ENCODE measurements at places on chromosomes 6 and 20. TPM values are rescaled to one million over a fixed set of nuclear protein-coding genes. Genes with fewer than 3 reads are reported as not detected.

DNA sequence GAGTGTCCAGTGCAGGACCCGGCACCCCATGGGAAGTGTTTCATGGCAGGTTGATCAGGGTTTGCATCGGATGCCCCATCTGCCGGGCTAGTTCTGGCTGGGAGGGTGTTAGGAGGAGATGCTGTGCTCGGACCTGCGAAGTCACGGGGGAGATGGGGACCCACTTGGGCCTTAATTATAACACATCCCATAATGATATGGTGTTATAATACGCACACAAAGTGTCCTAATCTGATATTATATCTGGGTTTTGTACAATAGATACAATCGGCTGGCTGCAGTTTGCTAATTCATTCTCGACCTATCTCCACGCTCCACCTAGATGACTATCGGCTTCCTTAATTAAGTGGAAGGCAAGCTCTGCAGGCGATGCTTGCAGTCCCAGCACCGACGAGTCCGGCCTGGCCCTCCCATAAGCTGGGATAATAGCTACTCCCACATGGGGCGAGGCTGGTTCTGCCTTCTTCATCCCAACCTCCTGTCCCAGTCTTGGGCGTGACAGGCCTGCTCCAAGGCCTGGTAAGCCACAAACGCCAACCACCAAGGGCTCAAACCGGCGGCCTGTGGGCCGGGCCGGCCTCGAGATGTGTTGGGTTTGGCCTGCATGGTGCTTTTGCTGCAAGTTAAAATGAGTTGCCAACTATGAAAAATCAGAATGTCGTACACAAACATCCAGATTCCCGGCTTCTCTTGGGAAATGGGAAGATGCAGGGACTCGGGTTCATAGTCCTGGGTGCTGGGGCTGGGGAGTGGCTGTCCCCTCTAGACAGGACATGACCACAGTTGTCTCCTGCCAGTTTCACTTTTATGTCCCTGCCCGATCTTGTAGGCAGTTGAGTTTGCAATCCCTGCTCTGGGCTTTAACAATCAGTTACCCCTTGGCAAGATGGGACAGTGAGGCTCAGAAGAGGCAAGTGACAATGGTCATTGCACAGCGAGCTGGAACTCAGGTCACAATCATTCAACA is 32.7 kb downstream of the CEBPB start:
- no peak for DNase-seq
- H3K4me1 ChIP-seq = peaks cover 24% of the 10 kb centered on the region
- no peaks in the 10 kb centered on the region for H3K36me3 ChIP-seq
- H3K27me3 ChIP-seq = no peaks in the 10 kb centered on the region

- no peaks in the 10 kb centered on the region for H3K36me3 ChIP-seq
- no peak overlapping the region for H3K27ac ChIP-seq
Measured at GRCh38 chr20:24808616-24809015, 140.5 kb upstream of the CST7 start.

DNA sequence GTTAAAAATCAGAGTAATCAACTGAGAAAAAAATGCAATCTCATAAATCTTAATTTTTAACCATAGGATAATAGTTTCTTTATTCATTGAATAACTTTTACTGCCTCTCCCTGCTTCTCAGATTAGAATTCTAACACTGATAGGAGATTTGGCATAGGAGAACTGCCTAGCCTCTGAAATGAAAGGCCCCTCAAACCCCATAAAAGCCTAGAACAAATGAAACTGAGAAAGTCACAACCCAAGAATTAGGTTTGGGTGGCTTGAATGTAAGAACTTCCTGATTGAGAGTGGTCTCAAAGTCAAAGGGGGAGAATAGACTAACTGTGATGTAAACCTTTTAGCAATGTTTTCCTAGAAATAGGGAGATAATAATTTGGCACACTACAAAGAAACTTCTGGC is 52.2 kb downstream of the SAMD5 start:
- H3K36me3 ChIP-seq = no peaks in the 10 kb centered on the region
- H3K27me3 ChIP-seq = no peaks in the 10 kb centered on the region
- DNase-seq = no peak
- peaks cover 2% of the 10 kb centered on the region for H3K4me1 ChIP-seq

DNA sequence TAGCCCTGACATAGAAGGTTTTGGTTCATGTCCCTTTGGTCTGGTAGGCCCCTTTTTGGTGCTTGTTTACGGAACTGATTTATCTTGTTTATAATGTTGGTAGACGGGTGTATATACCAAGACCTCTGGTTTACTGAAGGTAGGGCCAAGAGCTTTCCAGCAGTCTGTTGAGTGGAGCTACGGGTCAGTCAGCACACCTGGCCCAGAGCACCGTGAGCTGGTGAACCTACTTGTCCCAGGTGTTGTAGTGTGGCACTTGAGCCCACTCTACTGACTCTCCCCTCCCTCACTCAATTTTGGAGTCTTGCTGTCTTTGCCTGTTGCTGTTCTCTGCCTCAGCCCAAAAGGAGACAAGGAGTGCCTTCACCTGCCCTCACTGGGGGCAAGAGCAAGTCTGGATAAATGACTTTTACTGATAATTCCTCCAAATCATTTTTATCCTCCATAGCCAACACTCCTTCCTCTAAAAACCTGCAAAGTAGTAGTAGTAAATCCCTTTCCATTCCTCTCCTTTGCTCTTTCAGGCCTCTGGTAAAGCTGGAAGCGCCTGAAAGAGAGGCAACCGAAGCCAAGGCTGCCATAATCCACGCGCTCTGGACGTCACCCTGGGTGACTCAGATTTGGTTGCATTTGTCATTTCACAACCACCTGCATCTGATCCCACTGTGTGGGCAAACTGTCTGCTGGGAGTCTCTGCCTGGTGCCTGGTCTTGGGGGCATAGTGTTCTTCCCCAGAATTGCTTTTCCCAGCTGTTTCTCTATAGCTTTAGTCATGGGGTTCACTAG is 22.2 kb downstream of the RREB1 start:
- no peak overlapping the region for H3K27ac ChIP-seq
- H3K4me3 ChIP-seq = no peak overlapping the region
- DNase-seq = peak; percentile 65
- peaks cover 6% of the 10 kb centered on the region for H3K4me1 ChIP-seq

GRCh38 chr6:85594197-85594930 is 706 bp upstream of the SNX14 start:
- no peaks in the 10 kb centered on the region for H3K36me3 ChIP-seq
- H3K4me3 ChIP-seq = peak overlapping the region; percentile 84
- H3K4me1 ChIP-seq = peaks cover 2% of the 10 kb centered on the region
- DNase-seq = peak; percentile 30
- H3K27me3 ChIP-seq = no peaks in the 10 kb centered on the region

DNA sequence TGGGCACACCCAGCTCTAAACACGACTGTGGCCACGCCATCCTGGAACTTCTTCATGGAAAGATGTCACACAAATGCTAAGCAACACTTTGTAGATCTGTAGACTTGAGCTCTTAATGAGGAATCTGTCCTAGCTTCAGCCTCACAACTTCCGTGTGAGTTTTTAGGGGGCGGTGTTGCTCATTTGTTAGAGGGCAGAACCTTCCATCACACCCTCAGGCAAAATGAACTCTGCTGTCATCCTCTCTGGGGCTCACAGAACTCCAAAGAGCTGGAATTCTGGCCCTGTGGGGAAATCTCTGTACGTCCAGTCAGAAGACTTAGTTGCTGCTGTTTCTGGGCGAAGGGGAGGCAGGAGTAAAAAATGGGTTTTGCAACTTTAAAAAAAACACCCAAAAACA is 49.8 kb downstream of the NRN1 start:
- H3K27ac ChIP-seq = no peak overlapping the region
- no peak for DNase-seq
- H3K4me3 ChIP-seq = no peak overlapping the region
- H3K36me3 ChIP-seq = no peaks in the 10 kb centered on the region
- H3K27me3 ChIP-seq = no peaks in the 10 kb centered on the region
- no peaks in the 10 kb centered on the region for H3K4me1 ChIP-seq

GRCh38 chr6:161389756-161390155 is 115.9 kb upstream of the AGPAT4 start:
- no peak overlapping the region for H3K27ac ChIP-seq
- no peak overlapping the region for H3K4me3 ChIP-seq
- H3K4me1 ChIP-seq = no peaks in the 10 kb centered on the region
- no peaks in the 10 kb centered on the region for H3K36me3 ChIP-seq
- no peaks in the 10 kb centered on the region for H3K27me3 ChIP-seq

DNA sequence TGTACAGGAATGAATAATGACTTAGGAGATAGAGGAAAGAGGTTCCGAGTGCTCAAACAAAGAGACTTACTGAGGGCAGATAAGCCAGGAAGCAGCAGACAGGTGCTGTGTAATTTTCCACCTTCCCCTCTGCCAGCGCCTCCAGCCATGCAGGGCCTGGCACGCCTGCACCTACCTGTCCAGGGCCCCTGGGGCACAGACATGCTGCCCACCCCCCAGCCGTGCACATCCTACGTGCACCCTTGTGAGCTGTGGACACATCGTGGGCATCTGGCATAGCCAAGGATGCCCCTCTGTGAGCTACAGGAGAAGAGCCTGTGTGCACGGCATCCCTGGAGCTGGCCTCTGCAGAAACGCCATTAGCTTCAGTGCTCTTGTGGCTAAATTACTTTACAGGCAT is 7.1 kb upstream of the SMOC2 start:
- DNase-seq = no peak
- H3K27ac ChIP-seq = no peak overlapping the region
- no peaks in the 10 kb centered on the region for H3K4me1 ChIP-seq
- H3K27me3 ChIP-seq = no peaks in the 10 kb centered on the region

DNA sequence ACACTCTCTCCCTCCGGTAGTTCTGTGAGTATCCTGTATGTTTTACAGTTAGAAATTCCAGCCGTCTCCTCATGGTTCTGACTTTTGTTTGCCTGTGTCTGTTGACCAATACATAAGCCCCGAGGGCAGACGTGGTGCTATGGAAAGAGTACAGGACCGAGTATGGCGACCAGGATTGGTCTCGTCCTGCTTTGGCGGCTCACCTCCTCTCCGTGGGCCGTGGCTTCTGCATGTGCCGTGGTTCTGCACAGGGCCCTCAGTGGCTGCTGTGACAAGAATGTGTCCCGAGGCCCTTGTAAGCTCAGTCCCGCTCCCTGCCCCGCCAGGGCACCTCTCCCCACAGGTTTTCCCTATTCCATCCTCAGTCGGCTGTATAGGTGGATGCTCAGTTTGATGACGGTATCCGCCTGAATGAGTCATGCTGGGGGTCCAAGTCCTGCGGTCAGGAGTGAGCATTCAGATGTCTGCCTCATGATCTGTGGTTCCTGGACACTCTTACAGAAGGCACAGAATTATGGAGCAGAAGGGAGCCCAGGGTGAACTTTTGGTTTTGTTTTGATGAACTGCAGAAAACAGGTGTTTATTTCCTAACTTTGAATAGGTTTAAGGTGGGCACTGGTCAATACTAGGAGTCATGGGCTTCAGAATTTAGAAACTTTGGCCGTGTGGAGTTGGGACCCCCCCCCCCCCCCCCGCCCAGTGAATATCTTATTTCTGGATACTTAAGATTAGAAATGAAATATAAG is 1.2 kb downstream of the ARFGAP1 start:
- H3K27ac ChIP-seq = no peak overlapping the region
- DNase-seq = peak; percentile 88
- no peaks in the 10 kb centered on the region for H3K27me3 ChIP-seq
- H3K36me3 ChIP-seq = peaks cover 32% of the 10 kb centered on the region
- H3K4me3 ChIP-seq = peak overlapping the region; percentile 72

GRCh38 chr6:140217283-140217682 is 842.8 kb upstream of the CITED2 start:
- DNase-seq = no peak
- H3K27me3 ChIP-seq = no peaks in the 10 kb centered on the region

DNA sequence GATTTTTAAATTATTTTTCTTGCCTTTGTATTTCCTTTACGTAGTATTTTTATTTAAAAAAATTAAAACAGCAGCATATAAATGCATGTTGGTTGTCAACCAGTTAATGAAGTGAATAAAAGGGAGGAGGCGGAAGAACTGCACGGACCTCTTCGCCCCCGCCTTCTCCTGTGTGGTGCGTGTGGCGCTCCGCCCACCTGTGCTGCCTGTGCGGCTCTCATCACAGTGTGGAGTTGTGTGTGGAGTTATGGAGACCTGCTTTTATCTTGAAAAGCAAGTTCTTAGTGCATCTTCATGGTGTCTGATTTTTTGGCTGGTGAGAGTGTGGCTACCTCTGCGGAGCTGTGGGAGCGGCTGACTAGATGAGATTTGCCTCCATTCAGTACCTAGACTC is 58.4 kb downstream of the PTPN1 start:
- no peaks in the 10 kb centered on the region for H3K27me3 ChIP-seq
- H3K4me3 ChIP-seq = no peak overlapping the region
- no peak for DNase-seq
- H3K36me3 ChIP-seq = peaks cover 52% of the 10 kb centered on the region
- peaks cover 19% of the 10 kb centered on the region for H3K4me1 ChIP-seq

DNA sequence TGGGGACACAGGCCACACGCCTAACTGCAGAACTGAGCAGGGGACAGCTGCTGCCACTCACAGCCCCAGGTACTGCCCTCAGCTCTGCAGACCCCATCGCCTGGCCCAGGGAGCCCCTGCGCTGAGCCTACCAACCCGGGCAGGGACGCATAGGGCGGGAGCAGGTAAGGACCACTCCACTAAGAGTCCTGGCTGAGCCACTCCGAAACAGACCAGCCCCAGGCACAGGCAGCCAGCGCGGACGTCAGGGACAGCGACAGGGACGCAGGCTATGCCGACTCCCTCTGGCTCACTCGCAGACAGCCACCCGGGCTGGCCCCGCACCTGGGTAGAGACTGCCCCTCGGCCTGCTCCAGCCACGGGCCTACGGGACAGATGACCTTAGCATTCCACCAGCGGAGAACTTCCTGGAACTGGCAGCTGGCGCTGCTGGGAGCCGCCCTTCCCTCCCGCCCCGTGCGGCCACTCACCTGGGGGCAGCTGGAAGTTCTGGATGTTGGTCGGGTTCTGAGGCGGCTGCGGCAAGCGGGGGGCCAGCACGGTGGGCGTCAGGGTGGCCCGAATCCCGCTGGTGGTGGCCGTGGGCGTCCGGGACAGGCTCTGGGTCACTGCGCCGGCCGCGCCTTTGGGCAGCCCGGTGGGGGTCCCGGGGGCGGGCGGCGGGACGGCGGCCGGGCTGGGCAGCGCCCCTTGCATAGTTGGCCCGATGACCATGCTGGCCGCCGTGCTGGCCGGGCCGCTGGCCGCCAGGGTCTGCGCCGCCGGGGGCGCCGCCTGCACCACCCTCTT is 1.5 kb downstream of the TAF4 start:
- DNase-seq = no peak
- peaks cover 16% of the 10 kb centered on the region for H3K4me1 ChIP-seq
- H3K27ac ChIP-seq = no peak overlapping the region
- 0 out of 2 replicates have a peak, but pooled peaks cover 1% of the 10 kb centered on the region for H3K36me3 ChIP-seq
- H3K27me3 ChIP-seq = no peaks in the 10 kb centered on the region

Gene TCP11
- total RNA-seq = 0.56 TPM

GRCh38 chr20:58019850-58020625 is 208.4 kb downstream of the ANKRD60 start:
- no peaks in the 10 kb centered on the region for H3K27me3 ChIP-seq
- H3K4me3 ChIP-seq = no peak overlapping the region
- no peaks in the 10 kb centered on the region for H3K36me3 ChIP-seq
- H3K4me1 ChIP-seq = no peaks in the 10 kb centered on the region
